ENCODE measurements at places on chromosomes 4 and X. TPM values are rescaled to one million over a fixed set of nuclear protein-coding genes. Genes with fewer than 3 reads are reported as not detected.
A peak's percentile ranks its signal among the peaks of the same experiment; 100 is the strongest.

The PRSS12 gene
- not detected for total RNA-seq

- no peak for DNase-seq
Measured at GRCh38 chrX:131778269-131779218, 234.7 kb downstream of the OR13H1 start.

DNA sequence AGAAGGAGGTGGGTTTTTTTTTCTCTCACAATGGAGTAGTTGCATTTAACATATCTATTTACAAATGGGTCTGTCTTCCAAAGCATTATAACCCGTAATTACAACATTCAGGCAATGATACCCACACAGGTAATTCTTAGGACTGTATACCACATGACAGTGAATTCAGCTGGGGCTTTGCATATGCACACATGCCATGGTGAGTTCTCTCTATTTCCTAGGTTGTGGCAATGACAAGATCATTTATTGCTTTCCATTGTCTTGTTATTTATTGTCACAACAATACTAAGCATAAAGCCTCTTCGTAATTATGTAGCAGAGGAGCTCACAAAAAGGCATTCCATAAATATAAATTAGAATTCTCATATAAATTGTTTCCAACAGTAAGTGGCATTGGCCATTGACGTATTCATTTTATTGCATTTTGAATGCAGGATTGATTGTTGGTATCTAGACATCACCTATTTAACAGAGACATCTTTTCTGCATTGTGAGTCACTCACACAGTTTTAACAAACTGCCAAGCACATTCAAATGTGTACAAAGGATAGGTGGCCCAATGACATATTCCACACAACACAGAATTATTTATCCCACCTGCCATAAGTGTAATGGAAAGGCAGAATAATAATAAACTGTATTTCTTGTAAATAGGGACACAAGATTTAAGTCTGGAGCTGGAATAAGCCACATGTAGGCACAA, 390.7 kb upstream of the GALNT7 start:
- no peak for DNase-seq

The RRH gene
- not detected for total RNA-seq

DNA sequence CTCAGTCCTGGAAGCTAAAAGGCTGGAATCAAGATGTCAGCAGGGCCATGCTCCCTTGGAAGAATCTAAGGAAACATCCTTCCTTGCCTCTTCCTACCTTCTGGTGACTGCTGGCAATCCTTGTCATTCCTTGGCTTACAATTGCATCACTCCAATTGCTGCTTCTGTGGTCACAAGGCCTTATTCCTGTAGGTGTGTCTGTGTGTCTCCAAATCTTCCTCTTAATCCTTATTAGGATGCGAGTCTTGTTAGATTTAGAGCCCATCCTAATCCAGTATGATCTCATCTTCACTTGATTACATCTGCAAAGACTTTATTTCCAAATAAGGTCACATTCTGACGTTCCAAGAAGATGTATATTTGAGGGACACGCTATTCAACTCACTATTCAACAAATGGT, 52.2 kb downstream of the SMIM20 start:
- no peak for DNase-seq

DNA sequence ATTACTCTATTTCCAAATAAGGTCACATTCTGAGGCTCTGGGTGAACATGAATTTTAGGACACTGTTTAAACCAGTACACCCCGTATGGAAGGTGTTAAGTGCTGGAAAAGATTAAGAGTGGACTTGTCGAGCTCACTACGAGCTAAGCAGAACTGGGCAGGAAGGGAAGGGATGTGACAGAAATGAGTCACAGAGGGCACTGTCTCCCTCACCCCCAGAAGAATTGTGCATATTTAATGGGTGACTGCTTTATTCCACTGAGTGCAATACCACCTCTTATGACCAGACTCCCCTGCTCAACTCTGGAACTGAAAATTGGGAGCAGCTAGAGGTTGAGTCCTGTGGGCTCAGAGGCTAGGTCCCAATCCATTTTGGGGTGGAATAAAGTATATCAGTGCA, 187.4 kb upstream of the RPS6KA3 start:
- DNase-seq: no peak

GRCh38 chr4:39823191-39823590, 125.3 kb downstream of the UBE2K start:
- DNase-seq: no peak

The GRIA3 gene
- 0.54 TPM for total RNA-seq

The EDA2R gene
- 1.0 TPM for total RNA-seq

GRCh38 chr4:83212041-83212851, 72.4 kb downstream of the COQ2 start:
- no peak for DNase-seq

GRCh38 chr4:88807499-88807898, 109.9 kb upstream of the NAP1L5 start:
- DNase-seq: no peak

The TLL1 gene
- total RNA-seq: 0.35 TPM

DNA sequence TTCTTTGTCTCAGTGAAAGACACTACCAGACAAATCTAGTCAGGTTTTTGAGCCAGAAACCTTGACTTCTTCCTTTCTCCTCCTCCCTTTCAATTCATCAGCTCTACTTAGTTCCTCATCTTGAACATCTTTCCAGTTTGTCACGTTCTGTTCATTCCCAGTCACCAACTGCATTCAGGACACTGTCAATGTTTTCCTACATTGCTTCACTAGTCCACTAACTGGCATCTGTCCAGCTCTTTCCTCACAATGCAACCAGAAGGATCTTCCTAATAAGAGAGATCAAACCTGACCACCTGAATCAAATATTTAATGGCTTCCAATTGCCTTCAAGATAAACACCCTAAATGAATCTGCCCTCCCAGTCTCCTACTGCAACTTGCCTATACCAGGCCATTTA, 52.5 kb downstream of the SYNPO2 start:
- DNase-seq: no peak

GRCh38 chr4:44256414-44256813, 192.2 kb downstream of the KCTD8 start:
- no peak for DNase-seq

- no peak for DNase-seq
Measured at GRCh38 chrX:73851014-73852009, 288.3 kb downstream of the CHIC1 start.

The PDGFC gene
- 14.9 TPM for total RNA-seq

DNA sequence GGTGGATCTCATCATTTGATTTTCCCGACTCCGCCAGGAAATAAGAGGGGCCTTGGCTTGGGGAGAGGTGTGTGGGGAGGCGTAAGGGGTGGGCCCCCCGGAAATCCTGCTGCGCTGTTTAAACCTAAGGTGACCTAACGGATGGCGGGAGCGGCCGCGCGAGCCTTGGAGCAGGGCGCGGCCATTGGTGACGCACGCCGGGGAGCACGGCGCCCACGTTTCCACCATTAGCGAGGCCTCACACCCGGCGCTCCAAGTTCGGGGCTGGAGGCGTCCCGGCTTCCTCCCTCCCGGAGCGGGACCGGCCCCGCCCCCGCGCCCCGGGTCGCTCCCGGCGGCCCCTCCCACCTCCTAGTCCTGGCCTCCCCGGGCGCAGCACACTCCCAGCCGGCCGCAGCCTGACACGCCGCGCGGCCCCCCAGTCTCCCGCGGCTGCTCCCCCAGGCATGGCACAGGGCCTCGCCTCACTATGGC, at the start of gene SMS:
Gene SMS, plus strand, starts transcription at position 354 of the 474 bp plus-strand sequence. Its CDS starts 116 bp downstream, at position 470.
- DNase-seq: peak; percentile 86

DNA sequence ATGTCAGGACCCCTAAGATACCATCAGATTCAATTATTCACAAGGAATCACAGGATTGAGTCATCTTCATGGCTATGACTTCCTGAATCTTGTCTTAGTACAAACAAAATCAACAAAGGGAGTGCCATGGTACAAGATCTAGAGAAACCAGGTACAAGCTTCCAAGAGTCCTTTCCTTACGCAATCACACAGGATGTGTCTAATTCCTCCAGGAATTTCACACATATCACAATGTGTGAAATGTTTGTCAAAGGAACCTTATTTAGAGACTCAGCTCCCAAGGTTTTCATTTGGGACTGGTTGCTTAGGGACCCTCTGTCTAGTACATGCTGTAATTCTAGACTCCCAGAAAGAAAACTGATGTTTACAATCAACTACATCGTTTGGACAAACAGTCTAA, 83.0 kb downstream of the MAB21L2 start:
- DNase-seq: no peak

DNA sequence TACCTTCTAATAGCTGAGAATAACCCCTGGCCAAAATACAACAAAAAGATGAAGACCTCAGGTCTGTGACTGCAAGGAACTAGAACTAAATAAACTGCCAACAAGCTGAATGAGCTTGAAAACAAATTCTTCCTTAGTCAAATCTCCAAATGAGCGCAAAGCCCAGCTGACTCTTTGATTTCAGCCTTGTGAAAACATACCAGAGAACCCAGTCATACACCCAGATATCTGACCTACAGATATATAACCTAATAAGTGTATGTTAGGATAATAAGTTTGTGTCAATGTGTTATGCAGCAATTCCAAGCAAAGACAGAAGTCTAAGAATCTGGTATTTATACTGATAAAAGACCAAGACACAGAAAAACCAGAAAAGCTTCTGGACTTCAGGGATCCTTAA, 38.0 kb upstream of the ADGRL3 start:
- DNase-seq: no peak

All from Right ventricle myocardium superior (tissue), 1 donor.